Neuronal stem cell (in vitro differentiated cells): ENCODE measurements at places on chromosomes 11 and 22.

DNA sequence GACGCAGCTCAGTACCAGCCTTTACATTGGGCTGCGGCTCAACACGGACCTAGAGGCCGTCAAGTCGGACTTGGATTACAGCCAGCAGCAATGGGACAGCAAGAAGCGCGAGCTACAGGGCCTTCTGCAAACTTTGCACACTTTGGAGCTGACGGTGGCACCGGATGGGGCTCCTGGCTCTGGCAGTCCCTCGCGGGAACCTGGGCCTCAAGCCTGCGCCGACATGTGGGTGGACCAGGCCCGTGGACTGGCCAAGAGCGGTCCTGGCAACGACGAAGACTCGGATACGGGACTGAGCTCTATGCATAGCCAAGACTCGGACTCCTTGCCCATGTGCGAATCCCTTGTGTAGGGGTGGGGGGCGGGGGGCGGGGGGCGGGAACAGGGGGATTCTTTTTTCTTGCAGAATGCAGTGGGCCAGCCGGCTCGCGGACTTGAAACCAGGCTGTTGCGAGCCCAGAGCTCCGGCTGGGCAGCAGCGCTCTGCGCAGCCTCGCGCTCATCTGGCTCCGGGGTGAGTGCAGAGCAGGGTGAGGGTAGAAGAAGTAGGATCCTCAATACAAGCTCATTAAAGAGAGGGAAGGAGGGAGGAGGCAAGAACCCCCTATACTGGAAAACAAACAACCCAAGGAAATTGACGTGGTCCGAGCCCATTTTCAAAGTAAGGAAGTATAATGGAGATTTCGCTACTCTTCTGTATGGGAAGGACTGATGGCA is 1.8 kb downstream of the RASSF10 start:
- no peaks in the 10 kb centered on the region for H3K36me3 ChIP-seq
- H3K4me3 ChIP-seq = peak overlapping the region; percentile 24
- H3K27ac ChIP-seq = no peak overlapping the region
- peaks cover 25% of the 10 kb centered on the region for H3K4me1 ChIP-seq
- DNase-seq = peak; percentile 53

DNA sequence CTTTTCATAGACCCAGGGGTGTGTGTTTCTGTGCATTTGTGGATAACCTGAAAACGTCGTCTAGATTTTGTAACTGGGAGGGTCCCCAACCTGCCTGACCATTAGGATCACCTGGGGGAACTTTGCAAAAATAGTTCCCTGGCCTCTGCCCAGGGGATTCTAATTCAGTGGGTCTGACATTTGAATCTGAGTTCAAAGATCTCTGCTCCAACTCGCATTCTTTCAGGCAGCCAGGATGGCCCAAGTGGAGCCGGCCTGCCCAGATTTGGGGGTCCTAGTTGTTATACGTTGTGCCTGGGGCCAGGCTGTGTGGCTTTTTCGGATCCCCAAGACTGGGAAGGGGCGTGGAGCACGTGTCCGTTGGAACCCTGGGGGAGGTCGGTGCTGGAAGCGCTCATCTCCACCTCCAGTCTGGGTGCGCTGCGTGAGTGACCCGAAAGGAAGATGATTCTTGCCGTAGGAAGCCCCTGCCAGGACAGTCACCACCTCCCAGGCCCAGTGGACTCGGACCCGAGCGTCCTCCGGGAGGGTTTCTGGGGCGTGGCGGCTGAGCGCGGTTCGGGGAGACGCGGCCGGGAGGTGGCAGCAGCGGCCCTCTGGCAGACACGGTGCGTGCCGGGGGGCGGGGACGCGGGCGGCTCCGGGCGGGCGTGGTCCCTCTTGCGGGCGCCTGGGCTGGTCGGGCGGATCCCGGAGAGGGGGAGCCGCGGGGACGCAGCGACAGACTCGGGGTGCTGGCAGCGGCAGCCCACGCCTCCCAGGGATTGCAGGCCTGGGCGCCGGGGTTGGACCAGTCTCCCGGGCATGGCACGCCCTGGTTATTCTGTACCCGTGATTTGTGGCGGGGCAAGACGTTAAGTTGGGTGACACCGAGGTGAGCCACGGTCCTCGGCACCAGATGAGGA is 29.2 kb upstream of the PLET1 start:
- H3K4me3 ChIP-seq = peak overlapping the region; percentile 77
- H3K4me1 ChIP-seq = peaks cover 3% of the 10 kb centered on the region

DNA sequence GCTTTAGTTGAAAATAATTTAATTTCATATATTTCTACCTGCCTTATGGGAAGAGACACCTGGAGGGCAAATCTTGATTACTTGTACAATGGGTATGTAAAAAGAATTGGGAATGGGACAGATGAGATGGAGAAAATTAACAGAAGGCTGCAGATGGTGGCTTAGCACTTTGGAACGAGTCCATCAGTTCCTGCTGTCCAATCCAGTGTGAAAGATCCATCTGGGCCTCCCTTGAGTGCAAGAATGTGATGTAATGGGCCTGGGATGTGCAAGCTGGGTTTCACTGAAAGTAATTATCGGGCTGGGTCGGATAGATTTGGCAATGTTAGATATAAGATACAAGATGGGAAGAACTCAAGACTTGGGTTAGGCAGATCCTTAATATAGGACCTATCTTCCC is 42.0 kb downstream of the CECR2 start:
- no peak overlapping the region for H3K4me3 ChIP-seq
- H3K4me1 ChIP-seq = peaks cover 3% of the 10 kb centered on the region
- H3K27me3 ChIP-seq = no peaks in the 10 kb centered on the region
- H3K36me3 ChIP-seq = no peaks in the 10 kb centered on the region
- no peak for DNase-seq
- no peak overlapping the region for H3K27ac ChIP-seq

- peaks cover 22% of the 10 kb centered on the region for H3K27me3 ChIP-seq
- H3K36me3 ChIP-seq = no peaks in the 10 kb centered on the region
- H3K27ac ChIP-seq = no peak overlapping the region
- DNase-seq = no peak
- no peak overlapping the region for H3K4me3 ChIP-seq
- H3K4me1 ChIP-seq = peaks cover 4% of the 10 kb centered on the region
These were observed 1.2 kb downstream of the TUBA8 start for GRCh38 chr22:18111759-18112330.

- H3K36me3 ChIP-seq = no peaks in the 10 kb centered on the region
- H3K4me3 ChIP-seq = no peak overlapping the region
- no peak for DNase-seq
- no peaks in the 10 kb centered on the region for H3K27me3 ChIP-seq
These were observed 333.9 kb downstream of the OPCML start for GRCh38 chr11:133198438-133198837.

DNA sequence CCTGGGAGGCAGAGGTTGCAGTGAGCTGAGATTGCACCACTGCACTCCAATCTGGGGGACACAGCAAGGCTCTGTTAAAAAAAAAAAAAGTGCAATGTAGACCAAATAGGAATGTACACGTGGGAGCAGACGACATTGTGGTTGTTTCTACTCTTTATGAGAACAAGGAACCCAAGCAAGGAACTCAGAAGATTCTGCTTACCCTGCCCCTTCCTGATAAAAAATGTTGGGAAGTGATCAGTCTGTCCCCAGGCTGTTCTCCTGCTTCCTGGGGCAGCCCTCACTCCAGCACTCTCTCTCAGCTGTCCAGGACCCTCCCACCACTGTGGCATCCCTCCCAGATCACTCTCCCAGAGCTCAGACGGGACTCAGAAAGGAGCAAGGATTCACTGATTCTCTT is 31.8 kb downstream of the SLCO2B1 start:
- H3K27me3 ChIP-seq = no peaks in the 10 kb centered on the region
- H3K4me1 ChIP-seq = no peaks in the 10 kb centered on the region
- H3K27ac ChIP-seq = no peak overlapping the region
- no peak overlapping the region for H3K4me3 ChIP-seq
- DNase-seq = no peak
- no peaks in the 10 kb centered on the region for H3K36me3 ChIP-seq

DNA sequence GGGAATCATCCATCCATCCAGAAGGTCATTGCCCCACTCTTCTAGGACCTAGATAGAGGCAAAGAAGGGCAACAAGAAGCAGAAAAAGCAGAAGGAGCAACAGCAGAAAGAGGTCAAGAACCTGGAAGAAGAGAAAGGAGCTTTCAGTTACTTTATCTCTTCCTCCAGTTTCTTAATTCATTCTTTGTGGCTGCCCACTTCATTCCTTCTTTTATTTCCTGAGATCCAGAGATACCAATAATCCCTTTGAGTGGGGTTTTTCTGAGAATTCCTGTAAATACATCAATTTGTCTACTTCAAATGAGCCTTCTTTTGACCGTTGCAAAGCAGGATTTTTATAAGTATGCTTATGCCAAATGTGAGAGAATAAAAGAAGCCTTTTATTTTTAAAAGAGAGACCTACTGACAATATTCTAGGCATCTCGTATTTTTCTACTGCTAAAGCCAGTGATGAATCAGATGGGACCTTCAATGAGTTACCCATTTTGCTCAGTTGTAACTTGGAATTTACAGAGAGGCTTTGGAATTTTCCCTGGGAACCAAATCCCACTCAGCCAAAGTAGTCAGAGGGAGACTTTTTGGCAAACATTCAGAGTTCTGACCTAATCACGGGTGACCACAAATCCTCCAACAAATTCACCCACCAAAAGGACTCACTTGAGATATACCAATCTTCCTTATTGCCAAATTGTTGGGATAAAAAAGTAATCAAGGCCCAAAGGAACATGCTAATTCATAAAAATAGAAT is 54.9 kb downstream of the ZC3H12C start:
- peaks cover 2% of the 10 kb centered on the region for H3K4me1 ChIP-seq
- peaks cover 70% of the 10 kb centered on the region for H3K36me3 ChIP-seq
- no peak for DNase-seq
- H3K4me3 ChIP-seq = no peak overlapping the region
- H3K27ac ChIP-seq = no peak overlapping the region

DNA sequence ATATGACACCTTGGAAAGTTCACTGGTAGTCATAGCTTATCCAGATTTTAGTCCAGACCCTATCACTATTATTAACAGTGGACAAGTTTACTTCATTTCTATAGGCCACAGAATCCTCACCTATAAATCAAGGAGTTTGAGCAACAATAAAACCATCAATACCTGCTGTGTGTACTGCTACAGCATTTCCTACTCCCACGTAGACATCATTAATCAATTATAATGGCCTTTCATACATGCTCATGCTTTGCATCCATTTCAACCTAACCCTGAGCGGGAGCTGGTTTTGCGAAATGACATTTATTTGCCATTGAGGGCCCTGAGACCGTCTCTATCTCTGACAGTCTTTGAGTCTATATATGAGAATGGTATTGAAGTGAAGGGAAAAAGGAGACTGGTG is 312.3 kb downstream of the FAT3 start:
- H3K27ac ChIP-seq = no peak overlapping the region
- H3K4me3 ChIP-seq = no peak overlapping the region
- no peak for DNase-seq

DNA sequence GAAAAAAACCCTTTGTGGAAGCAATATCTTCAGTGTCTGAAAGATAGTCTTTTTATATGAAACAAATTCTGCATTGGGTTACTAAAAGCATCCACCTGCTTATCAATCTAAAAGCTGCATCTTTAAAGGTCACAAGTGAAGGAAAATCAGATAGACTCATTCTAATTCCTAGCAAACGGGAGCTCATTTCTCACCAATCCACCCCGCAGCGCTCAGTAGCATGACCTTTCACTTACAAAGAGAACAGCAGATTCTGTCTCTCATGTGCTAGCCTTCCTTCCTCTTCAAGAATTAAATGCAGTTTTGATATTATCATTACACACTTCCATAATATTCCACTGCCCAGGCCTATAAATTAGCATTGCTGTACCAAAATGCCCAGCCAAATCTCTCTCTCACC is 212.9 kb downstream of the CADM1 start:
- DNase-seq = no peak
- H3K4me1 ChIP-seq = peaks cover 14% of the 10 kb centered on the region
- H3K27ac ChIP-seq = no peak overlapping the region

GRCh38 chr11:14330881-14331280 is 28.1 kb downstream of the RRAS2 start:
- no peak overlapping the region for H3K27ac ChIP-seq
- H3K4me1 ChIP-seq = peaks cover 2% of the 10 kb centered on the region
- no peaks in the 10 kb centered on the region for H3K36me3 ChIP-seq
- DNase-seq = no peak
- no peak overlapping the region for H3K4me3 ChIP-seq

DNA sequence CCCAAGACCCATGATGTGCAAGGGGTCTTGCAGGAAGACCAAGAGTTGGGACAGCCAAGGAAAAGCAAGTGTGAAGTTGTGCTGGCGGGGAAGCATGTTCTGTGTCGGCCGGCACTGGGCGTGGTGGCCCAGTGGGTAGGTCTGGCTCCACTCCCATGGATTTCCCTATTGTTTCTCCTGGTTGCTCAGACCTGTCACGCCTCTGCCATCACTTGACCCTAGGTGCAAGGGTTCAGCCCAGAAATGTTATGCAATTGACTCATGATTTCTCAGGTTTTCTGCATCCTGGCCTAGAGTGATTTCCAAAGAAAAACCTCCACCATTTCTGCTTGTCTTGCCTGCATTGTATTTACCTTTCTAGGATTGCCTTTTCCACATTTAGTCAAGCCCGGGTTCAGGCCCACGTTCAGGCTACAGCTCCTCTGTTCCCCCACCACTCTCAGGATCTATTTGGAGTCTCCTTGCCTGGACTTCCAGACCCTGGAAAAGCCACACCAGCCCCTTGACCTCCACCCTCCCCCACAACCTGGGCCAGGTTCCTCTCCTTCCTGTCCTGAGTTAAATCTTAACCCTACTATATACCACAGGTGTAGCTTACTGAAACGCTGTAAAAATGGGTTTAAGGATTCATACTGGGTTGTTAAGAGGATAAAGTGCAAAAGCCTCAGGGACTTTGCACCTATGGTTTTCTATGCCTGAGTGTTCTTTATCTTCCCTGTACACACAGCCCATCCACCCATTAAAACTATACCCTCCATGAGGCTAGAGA is 17.5 kb upstream of the FOLR1 start:
- no peaks in the 10 kb centered on the region for H3K27me3 ChIP-seq
- H3K4me1 ChIP-seq = no peaks in the 10 kb centered on the region
- DNase-seq = no peak
- no peak overlapping the region for H3K4me3 ChIP-seq
- no peak overlapping the region for H3K27ac ChIP-seq

DNA sequence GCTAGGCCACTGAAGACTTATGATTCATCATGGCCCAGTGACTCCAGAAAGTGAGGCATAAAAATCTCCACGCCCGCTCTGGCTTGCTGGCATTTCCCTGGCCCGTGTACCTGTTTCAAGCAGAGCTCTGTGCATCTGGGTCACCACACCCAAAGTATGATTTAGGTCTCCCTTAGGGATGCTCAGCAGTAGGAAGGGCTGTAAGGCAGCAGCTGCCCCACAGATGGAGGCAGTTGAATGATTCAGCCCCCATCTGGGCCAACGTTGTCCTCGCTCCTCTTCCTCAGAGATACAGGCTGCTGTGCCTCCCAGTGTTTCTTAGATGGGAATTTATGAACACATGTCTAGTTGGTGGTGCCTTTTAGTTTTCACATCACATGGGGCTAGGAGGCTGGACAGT is 21.6 kb downstream of the GPR83 start:
- no peaks in the 10 kb centered on the region for H3K27me3 ChIP-seq
- H3K27ac ChIP-seq = no peak overlapping the region
- no peak for DNase-seq
- no peak overlapping the region for H3K4me3 ChIP-seq
- H3K36me3 ChIP-seq = no peaks in the 10 kb centered on the region
- H3K4me1 ChIP-seq = no peaks in the 10 kb centered on the region

- no peaks in the 10 kb centered on the region for H3K36me3 ChIP-seq
- peaks cover 4% of the 10 kb centered on the region for H3K4me1 ChIP-seq
- H3K27me3 ChIP-seq = no peaks in the 10 kb centered on the region
- H3K4me3 ChIP-seq = no peak overlapping the region
- no peak overlapping the region for H3K27ac ChIP-seq
These were observed 83.6 kb downstream of the PIWIL4 start for GRCh38 chr11:94650756-94651155.
